ENCODE measurements at places on chromosomes 3 and 15. TPM values are rescaled to one million over a fixed set of nuclear protein-coding genes. Genes with fewer than 3 reads are reported as not detected.

Gene RLBP1
- polyA plus RNA-seq, result not detected

Gene EIF5A2
- polyA plus RNA-seq, result 5.8 TPM

Gene EFCC1
- polyA plus RNA-seq, result not detected

Gene CCK
- not detected for polyA plus RNA-seq

Gene ACKR2
- polyA plus RNA-seq, result not detected

Gene CCDC13
- 0.75 TPM for polyA plus RNA-seq

Gene WDR82
- polyA plus RNA-seq, result 67.0 TPM

Gene CLDN16
- polyA plus RNA-seq, result not detected

Gene BBX
- polyA plus RNA-seq, result 158 TPM
